Activated naive CD8-positive, alpha-beta T cell treated with anti-CD3 and anti-CD28 coated beads, Interleukin-2, amount 10 ng/mL, durations not matched to agents 7 days and 5 days (primary cell): ENCODE measurements at places on chromosomes 5 and 9.

DNA sequence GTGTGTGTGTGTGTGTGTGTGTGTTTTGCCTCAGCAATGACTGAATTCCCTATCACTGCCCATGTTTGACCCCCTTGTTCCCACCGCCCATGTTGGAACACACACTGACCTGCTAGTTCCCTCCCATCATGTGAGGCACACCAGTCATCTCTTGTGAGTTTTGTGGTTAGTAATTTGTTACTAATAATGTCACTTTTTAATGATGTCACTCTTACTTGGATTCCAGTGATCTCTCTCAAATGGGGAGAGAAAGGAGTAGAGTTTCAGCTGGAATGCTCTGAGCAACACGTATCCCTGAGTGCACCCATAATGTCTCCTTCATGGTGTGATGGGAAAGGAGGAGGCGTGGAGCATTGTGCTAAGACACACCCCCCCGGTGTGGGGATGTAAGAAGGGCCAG, 172.6 kb downstream of the SH3GL2 start:
- DNase-seq = no peak

DNA sequence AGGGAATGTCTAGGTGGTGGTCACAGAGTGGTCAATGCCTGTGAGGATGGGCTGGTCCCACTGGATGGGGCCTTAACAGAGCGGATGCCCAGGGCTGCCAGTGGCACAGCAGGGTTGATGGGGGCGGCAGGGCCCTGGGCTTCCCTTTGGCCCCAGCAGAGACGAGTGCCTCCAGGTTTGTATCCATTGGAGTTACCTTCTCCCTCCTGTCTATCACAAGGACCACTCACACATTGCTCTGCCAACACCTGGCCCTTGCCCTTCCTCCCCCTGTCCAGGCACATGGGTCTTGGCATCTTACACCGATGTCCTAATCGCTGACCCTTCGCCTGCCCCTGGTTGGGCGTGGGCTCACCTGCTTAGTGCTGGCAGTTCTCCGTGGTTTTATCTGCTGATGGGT, 26.2 kb upstream of the IRX4 start:
- no peak for DNase-seq

GRCh38 chr9:6080154-6080716, 64.8 kb upstream of the RANBP6 start:
- peak; percentile 65 for DNase-seq

GRCh38 chr5:158832731-158833130, 267.0 kb downstream of the EBF1 start:
- no peak for DNase-seq

DNA sequence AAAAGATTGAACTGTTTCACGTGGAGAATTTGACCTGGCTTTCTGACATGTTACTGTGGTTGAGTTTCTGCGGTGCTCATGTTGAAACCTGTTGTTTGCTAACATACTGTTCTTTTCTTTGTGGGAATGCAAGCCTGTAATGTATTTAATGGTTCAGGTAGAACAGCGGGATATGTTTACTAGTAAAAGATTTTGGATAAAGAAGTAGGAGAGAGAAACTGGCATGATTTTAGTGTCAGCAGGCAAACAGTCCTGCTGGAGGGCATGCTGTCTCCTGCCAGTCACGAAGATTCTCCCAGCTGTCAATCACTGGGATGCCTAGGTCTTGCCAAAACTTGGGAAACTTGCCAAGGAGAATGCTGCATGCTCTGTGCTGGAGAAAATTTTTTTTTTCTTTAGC, 263.5 kb downstream of the TAF11L14 start:
- no peak for DNase-seq

- no peak for DNase-seq
Measured at GRCh38 chr9:108845947-108846346, 9.8 kb downstream of the ACTL7B start.
